ENCODE measurements at places on chromosomes 11 and 22. TPM values are rescaled to one million over a fixed set of nuclear protein-coding genes. Genes with fewer than 3 reads are reported as not detected.

DNA sequence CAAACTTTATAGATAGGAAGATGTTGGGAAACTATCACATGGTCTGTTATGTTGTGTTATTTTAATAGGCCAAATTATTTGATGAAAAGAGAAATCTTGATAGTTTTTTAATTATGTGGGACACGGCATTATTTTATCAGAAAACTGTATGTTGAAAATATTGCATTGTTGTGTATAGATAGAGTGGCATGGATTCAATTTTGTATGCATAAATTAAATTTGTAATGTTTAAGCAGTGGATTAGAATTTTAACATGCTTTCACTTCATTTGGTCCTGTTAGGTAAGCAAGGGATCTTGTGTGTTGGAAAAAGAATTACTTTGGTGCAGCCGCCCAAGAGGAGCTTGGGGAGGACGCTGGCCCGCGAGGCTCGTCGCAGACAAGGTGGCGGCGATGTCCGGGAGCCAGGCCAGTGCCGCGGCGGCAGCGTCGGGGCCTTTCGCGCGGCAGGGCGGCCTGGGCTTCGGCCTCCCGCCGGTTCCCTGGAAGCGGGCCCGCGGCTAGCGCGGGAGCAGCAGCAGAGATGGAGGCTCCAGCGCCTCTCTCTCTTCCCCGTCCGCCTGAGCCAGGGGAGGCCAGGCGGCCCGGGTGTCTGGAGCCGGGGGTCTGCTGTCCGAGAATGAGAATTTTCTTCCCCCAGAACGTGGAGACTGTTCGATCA is 82.7 kb downstream of the GGT1 start:
- no peak for DNase-seq

DNA sequence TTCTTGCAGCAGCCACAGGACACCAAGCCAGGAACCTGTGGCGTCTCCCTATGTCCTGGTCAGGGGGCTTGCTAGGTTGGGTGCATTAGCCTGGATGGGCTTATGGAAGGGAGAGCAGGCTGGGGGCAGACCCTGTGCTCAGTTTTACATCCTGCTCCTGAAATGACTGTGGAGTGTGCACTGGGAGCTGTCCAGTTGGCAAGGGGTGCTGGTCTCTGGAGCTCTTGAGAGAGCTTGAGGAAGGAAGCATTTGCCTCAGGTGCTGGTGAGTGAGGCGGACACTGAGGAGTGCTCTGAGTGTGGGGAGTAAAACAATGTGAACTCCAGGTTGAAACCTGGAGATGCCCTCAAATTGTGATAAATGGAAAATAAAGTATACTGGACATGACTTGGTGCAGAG is 3.4 kb downstream of the SCGB1D4 start:
- DNase-seq, result peak; percentile 65

DNA sequence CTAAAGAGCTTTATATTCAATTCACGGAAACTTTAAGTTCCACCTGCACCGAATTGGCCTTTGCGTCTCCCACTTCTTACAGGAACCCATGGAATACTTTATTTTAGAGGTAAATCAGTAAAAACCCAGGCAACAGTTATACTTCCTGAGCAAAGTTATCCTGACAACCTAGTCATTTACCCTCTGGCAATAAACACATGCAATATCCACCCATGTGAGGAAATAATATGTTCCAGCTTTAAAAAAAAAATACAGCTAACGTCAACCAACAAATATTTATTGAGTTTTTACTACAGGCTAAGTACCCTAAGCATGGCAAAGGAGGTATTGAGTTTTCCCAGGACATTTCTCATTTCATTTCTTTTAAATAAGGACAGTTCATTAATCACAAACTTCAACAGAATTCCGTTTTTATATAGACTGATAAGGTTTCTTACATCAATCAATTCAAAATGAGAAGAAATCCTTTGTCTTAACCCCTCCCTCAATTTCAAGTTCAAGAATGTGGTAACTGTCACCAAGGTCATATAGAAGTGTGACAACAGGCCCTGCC is 38.3 kb upstream of the CCDC34 start:
- no peak for DNase-seq

DNA sequence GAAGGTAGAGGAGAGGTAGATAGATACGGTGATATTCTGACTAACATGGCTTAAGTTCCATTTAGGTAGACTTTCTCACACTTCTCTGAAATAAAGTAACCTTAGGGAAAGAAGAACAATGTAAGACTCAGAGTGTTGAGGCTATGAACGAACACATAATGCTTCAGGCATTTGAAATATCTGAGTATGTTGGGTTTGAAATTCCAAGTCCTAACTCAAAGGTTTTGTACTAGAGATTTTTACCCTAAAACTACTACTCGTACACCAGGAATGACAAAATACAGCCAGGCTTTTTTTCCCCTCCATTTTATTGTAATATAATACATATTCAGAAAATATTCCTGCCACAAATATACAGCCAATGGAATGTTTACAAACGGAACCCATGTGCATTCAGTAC is 592.6 kb downstream of the ETS1 start:
- no peak for DNase-seq

GRCh38 chr11:116224154-116224888 is 548.5 kb downstream of the BUD13 start:
- DNase-seq, result peak; percentile 59

DNA sequence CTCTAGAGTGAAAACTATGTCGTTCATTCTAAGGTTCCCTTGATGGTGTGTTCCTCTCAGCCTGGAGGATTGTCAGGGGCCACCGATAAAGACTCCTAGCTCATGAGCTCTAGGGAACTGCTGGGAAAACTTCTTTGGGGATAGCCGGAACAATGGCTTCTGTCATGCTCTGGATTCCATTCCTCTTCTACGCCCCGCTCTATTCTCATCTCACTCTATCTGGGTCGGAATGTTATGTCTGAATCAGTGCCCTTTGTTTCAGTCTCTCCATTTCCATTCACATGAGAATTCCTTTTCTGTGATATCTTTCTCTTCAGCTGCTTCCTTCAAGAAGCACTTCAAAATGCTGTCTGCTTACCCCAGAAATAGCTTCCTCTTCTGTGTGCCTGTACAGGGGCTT is 16.9 kb upstream of the SLCO2B1 start:
- no peak for DNase-seq

GRCh38 chr11:44911029-44911814 is 39.5 kb downstream of the TP53I11 start:
- DNase-seq, result peak; percentile 89

DNA sequence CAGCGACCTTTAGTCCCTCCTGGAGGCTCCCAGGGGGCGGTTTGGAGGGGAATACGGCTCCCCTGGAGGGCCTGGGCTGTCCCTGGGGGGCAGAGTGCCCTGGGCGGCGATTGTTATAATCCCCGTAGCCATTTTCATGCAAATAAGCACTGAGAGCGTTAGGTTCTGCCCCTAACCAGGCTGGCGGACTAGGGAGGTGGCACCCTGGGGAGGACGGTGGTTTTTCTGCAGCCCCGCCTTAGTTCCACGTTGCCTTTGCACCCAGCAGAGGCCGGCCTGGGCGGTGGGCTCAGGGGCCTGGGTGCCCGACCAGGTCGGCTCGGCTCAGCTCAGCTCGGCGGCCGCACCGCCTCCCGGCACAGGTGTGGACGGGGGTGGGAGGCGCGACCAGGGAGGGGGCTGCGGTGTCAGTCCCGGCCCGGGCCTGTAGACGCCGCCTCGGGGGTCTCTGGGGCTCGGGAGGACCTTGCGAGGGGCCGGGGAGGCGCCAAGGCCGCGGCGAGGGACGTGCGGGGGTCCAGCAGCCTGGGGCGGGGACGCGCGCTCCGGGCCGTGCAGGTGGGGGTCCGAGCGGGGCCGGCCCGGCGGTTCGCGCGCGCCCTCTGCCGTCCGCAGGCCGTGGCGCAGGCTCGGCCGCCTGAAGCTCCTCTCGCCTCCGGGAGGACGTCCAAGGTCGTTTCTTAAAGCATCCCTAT is 2.3 kb upstream of the DUSP8 start:
- no peak for DNase-seq

DNA sequence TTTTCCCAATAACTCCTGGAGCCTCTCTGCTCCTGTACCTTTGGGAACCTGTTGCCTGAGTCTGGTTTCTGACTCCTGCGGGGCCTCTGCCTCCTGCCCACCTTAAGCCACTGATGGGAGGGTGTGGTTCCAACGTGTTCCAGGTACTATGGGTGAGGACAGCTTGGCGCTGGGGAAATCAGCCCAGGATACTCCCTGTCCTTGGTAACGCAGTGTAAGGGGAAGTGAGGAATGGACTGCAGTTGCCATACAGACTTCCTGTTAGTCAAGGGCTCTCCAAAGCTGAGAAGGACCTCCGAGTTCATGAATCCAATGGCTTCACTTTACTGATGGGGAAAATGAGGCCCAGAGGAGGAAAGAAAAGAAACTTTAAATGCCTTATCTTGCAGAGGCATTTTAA is 1.2 kb upstream of the MARK2 start:
- DNase-seq, result no peak

DNA sequence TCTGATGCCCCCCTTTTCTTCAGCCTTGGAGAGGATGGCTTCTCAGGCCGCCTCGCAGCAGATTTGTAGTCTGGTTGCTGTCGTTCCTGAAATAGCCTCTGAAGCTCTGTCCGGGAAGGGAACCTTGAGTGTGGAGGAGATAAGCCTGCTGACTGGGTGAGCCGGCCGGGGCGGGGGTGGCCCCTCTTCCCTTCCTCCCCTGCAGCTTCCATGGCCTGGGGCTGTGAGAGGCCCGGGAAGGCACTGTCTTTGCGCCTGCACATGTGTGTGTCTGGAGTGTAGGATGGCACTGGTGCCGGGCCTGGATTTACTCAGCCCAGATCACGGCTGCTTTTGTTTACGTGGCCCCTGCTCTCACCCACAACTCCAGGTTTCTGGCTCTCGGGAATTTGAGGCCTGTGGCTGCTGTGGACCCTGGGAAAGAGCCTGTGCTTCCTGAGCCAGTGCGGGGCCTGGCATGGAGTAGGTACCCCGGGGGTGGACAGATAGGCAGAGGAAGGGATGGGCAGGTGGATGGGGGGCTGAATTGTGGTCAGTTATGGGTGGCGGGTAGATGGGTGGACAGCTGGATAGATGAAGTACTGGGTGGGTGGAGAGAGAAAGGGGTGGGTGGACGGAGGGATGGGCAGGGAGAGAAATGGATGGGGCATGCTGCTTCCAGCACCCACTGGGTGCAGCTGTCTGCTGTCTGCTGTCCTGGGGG is 16.6 kb downstream of the KCNQ1 start:
- DNase-seq, result no peak

DNA sequence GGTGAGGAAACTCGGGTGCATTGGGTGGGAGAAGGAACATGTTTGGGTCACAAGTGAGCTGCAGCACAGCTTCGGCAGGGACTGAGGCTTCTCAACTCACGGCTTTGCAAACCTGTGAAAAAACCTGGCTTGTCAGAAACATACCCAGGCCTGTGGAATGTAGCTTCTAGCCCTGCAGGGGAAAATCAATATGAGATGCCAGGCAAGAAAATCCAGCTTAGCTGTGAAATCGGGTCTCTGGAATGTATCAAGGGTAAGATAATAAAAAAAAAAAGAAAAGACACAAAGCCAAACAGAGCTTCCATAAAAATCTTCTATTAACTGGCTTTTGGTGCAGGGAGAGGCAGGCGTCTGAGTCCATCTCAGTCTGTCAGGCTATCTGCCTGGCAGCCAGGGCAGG is 28.5 kb downstream of the UQCR10 start:
- DNase-seq, result no peak

GRCh38 chr11:64656862-64657261 is 65.8 kb downstream of the SLC22A12 start:
- DNase-seq, result no peak

DNA sequence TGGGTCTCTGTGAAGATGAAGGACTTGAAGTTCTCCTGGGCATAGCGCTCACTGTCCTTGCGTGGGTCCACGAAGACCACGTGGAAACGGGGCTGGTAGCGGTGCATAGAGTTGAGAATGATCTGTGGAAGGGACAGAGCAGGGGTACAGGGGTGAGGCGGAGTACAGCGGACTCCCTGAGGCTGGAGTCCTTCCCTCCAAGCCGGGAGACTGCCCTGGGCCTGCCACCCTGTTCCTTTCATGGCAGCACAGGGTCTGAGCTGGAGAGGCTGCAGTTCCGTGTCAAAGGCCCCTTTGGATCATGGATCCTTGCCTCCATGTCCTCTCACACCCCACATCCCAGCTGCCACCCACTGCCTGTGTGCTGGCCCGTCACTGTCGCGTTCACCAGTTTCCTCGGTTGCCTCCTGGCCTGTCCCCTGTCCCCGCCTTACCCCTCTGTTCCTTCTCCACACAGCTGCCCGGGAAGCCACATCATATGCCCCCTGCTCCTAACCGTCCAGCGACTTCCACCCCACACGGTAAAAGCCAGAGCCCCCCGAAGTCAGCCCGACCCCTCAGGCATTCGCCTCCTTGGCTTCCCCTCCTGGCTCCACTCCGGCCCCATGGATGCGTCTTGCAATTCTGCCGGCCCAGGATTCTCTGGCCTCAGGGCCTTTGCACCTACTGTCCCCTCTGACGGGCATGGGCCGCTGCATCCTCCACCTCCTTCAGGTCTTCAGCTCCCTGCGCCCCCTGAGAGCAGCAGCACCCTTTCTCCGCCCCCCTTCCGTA is 3.4 kb upstream of the NUDT8 start:
- DNase-seq, result no peak

DNA sequence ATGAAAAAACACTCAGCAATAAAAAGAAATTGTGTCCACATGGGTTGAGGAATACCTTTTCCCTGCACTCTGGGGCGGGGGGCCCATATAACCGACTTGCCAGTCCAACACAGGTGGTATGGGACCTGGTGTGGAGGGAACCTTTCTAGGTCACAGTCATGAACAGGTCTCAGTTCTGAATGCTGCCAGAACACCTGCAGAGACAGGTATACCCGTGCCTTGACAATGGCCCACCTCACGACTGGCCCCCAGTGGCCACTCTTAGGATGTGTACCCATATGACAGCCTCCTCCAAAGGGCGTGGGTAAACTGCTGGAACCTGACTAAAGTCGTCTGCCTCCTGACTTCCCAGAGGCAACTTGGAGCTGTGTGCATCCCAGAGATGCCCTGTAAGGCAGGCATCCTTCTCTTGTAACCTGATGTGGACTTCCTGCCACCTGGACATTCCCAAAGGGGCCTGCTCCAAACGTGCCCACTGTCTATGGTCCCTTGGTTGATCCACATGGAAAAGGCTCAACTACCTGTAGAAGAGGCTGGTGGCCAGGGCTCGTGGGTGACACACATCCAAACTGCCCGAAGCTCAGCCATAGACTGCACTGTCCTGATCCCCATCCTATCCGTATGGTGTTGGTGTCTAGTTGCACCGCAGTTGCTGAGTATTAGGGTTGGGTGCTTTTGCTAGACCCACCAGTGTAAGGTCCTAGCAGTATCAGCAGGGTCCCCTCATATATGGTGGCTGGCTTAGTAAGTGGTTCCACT is 859.3 kb downstream of the BRD1 start:
- no peak for DNase-seq

GRCh38 chr11:94652735-94653284 is 85.6 kb downstream of the PIWIL4 start:
- no peak for DNase-seq

- DNase-seq, result peak; percentile 51
Measured at GRCh38 chr11:62804310-62805075, 747 bp downstream of the NXF1 start.

The NPTXR gene
- 4.2 TPM for polyA plus RNA-seq

The LAYN gene
- 7.3 TPM for polyA plus RNA-seq

The BBOX1 gene
- 58.8 TPM for polyA plus RNA-seq

The OR4S1 gene
- polyA plus RNA-seq, result not detected

The SAA4 gene
- not detected for polyA plus RNA-seq

The SHISAL1 gene
- 2.3 TPM for polyA plus RNA-seq

The PYGM gene
- polyA plus RNA-seq, result 1.8 TPM

The ANO1 gene
- 18.2 TPM for polyA plus RNA-seq

Measured in left kidney (tissue), 8 donors.